ENCODE measurements at places on chromosomes 4 and X.

DNA sequence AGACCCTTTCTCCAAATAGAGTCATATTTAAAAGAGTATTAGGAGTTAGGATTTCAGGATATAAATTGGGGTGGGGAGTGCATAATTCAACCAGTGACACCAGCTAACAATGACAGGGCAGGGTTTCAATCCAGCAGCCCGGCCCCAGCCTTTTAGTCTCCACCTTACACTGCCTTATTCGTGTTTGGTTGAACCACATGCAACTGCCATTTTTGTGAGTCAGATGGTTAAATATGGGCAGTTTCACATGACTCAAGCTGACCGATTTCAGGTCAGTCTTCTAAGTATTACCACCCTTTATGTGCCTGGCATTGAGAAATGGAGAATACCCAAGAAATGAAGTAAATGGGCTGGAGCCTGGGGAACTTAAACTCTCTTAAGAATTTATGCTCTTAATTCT, 102.8 kb downstream of the STOX2 start:
- peak; percentile 32 for DNase-seq

- DNase-seq, result peak; percentile 55
These were observed 181.0 kb upstream of the KCNIP4 start for GRCh38 chr4:22129454-22130029.

DNA sequence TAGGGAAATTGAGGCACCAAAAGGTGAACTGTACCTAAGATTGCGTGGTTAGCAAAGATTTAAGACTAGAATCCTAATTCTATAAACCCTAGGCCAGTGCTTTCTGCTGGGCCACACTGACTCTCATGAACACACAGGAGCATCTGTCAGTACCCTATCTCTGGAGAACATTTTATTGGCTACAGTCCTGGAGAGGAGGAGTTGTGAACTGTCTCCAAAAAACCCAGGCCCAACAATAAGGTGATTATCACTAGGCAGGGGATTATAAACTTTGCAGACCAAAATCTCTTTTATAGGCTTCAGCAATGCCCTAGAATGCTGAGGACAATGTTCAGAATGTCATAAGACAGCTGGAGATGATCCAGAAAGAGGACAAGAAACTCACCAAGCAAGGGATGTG, 24.1 kb downstream of the OPHN1 start:
- DNase-seq, result no peak

DNA sequence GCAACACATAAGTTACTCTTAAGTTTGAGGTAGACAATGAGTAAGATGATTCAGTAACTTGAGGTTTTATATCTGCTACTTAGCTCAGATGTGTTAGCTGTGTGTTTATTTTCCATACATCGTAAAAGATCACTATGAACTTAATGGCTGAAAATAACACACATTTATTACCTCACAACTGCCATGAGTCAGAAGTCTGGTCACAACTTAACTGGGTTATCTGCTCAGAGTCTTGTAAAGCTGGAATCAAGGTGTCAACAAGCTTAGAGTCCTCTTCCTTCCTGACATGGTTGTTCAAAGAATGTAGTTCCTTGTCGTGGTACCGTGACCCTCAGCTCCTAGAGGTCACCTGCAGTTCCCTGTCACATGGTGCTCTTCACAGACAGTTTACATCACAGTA, 204.9 kb upstream of the MAGEB2 start:
- DNase-seq, result no peak

DNA sequence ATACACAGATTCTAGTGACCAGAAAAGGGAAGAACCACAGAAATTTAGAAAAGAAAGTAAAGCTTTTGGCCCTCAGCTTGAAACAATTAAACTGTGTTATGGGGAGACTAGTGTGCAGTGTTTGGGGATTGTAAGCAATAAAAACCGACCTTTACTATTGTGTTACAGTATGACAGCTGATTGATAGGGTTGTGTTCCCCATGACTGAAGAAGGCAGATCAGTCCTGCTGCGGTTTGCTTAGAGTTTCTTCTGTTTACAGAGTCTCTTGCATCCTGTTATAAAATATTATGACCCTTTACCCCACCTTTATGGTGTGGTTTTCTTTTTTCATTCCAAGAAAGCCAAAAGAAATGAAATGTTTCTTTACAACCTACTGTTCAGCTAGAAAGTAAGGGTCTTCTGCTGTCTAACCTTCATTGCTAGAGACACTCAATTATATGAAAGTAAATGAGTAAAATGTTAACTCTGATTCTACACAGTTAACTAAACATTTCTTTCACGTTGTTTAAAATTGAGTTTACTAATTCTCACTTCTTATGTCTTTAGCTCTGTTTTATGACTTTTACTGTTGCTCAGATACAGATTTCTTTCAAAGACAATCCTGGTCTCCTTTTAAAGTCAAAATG, 18.1 kb downstream of the CHIC1 start:
- DNase-seq, result no peak

GRCh38 chr4:8227201-8227770, 28.2 kb downstream of the SH3TC1 start:
- DNase-seq, result no peak

DNA sequence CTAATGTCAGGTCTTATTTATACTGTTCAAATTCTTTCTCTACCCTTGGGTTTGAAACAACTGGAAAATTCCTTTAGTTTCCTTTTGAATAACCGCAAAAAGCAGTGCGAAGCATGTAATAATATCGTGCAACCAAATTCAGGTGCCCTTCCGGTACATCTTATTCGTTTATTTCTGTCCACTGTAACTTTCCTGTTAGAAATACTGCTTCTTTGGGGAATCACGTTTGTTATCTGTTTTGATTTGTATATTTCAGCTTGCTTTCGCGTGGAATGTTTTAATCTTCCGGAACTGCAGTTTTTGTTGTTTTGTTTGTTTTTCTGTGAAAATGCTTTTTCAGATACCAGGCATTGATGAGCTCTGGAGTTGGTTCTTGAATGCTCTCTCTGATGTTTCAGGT, 85.7 kb upstream of the HPRT1 start:
- DNase-seq, result peak; percentile 32

DNA sequence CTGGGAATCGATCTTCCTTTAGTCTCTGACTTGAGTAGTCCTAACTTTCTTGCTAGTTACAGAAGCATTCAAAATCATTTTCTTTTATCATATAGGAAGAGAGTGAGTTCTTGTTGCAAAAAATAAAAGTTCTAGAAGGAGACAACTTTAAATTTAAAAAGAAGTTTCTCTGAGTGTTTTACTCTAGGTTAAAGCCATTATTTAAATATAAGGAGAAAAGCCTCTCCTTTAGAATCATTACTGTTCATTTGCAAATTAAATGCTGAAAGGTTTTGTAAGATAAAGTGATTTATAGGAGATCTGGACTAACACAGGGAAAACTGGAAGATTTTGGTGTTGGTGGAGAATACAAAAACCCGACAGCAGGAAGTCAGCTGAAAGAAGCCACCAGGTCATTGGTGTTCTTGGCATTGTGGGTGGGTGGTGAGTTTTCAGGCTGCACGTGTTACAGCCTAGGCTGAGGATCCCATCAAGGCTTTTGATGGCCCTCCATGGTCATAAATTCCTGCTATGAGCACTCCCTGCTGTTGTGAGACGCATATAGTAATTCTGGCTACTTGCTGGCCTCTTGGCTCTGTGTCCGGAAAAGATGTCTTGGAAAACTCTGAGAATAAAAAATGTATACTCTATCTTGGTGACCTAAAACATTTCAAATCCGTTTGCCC, 81.6 kb downstream of the GPAT3 start:
- no peak for DNase-seq

DNA sequence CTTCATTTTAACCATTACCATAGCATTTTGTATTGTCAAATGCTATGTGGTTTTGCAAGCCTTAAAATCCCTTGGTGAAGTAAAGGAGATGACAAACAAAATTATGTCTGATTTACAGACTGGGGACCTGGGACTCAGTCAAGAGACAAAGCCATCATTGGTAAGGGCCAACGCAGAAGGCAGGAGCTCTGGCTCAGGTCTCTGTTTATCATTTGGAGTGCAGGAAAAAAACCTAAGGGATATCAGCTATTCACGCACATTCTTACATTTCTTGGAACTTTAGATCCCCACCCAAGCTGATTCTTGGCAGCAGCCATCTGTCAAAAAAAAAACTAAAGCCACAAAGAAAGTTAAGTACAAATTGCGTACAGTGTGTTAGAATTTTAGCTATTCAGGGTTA, 731.9 kb downstream of the STPG2 start:
- DNase-seq, result no peak

GRCh38 chrX:119235051-119235511, 1.0 kb upstream of the PGRMC1 start:
- DNase-seq, result no peak

- DNase-seq, result no peak
These were observed 12.0 kb downstream of the NHSL2 start for GRCh38 chrX:71922686-71923085.

DNA sequence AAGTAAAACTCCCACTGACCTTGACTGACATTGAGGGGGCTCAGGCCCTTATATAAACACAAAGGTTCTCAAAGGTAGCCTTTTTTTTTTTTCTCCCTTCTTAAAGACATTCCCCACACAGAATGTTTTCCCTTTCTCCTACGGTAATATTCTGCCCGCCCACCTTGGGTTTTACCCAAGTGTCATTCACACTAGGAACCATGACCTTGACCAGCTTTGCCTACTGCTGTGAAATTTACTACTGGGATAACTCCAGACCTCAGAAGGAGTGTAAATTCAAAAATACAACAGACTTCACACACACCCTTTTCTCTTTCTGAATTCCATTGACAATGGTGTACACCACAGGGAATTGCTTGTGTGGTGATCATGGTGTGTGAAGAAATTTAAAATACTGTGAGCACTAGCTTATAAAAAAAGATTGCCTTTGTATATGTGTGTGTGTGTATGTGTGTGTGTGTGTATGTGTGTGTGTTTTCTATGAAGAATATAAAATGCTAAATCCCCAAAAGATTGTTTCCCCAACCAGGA, 589.5 kb upstream of the FTHL17 start:
- no peak for DNase-seq

DNA sequence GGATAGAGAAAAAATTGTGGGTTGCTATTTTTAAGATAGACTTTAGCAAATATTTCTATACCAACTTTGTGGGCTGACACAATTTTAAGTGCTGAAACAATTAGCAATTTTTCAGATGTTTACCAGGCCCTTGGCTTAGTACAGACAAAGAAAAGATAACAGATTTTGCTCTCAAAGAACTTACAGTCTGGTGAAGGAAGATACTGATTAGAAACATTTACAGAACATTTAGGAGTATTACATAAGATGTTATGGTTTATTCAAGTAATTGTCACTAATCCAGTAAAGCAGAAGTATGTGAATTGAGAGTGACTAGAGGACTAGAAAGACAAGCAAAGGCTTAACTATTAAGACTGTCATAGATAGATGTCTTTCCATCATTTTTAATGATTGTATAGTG, 35.3 kb upstream of the NDUFC1 start:
- no peak for DNase-seq

DNA sequence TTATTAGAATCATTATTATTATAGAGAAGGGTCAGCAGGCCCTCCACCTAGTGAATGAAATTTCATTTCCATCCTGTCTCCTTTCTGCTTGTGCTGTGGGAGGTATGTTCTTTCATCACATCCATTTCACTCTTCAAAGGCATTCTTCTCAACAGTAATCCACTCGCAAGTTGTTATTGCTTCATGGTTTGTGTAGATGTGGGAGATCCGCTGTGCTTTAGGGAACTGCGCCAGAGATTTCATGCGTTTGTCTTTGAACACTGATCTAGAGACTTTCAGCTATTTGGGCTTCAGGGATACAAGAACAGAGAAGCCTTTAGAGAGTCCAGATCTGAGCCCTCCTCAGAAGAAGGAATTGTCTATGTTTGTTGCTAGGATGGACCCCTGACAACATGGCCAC, 53.5 kb upstream of the PUDP start:
- no peak for DNase-seq

DNA sequence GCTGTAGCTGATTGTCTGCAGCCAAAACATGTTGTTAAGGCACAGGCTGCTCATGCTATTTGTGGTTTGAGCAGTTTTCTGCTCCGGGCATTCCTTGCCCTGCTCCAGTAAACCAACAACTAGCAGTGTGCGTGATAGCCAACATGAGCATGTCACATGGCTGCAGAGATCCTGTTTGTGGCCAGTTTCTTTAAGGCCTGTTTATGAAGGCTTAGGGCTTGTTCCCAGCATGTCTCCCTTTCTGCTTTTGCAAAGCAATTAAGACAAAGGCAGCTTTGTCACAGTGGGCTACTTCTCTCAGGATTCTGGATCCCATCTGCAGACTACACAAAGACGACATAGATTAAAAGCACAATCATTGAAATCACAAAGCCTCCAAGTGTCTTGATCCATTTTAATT, 160.5 kb downstream of the ZNF518B start:
- no peak for DNase-seq

GRCh38 chr4:47239649-47240048, 208.3 kb downstream of the GABRB1 start:
- no peak for DNase-seq

DNA sequence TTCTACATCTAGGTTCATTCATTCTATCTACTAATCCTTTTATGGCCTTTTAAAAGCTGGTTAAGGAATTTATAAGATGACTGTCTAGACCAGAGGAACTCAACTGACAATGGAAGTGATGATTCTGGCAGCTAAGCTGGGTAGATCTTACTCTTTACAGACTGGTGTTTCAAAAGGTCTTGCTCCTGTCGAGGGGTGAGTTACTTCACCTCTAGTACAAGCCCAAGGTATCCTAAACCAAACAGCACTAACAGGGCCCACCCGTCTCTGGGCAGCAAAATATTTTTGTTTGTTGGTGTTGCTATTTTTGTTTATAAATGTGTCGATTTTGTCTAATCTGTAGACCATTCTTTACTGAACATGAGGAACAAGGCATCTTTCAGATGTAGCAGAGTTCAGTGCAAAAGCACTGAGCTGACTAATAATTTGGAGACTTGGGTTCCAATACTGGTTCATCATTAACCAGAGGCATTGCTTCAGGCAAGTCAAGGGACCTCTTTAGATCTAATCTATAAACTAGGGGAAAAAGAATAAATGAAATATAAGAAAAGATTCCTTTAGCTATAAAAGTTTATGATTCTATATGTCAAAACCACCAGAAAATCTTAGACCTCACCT, 90.3 kb upstream of the FRG1 start:
- no peak for DNase-seq

DNA sequence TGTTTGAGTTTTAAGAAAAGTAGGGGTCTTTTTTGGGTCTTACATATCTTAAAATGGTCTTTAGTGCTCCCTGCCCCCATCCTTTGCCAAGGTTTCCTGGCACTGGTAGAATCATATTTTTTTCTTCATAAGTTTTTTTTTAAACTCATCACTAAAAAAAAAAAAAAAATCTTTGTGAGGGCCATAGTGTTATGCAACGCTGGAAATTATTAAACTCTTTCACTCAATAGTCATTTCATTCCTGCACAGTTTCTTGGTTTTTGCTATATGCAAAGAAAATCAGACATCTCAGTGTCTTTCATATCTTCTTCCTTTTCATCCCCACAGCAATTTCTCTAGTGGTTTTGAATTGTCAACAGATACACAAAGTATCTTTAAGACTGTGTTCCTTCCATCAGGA, 95.6 kb downstream of the TMA16 start:
- DNase-seq, result no peak

GRCh38 chr4:82765134-82765533, 33.5 kb downstream of the SCD5 start:
- DNase-seq, result no peak

GRCh38 chr4:88341227-88342192, 37.1 kb upstream of the HERC6 start:
- DNase-seq, result peak; percentile 95

Data from RKO (cell line).